Vagina (tissue), 2 donors: ENCODE measurements at places on chromosomes 1 and 21. TPM values are rescaled to one million over a fixed set of nuclear protein-coding genes. Genes with fewer than 3 reads are reported as not detected.

- no peaks in the 10 kb centered on the region for H3K27me3 ChIP-seq
- peaks cover 27% of the 10 kb centered on the region for H3K4me1 ChIP-seq
- H3K4me3 ChIP-seq, result no peak overlapping the region
- peaks cover 4% of the 10 kb centered on the region for H3K36me3 ChIP-seq
- DNase-seq, result no peak
Measured at GRCh38 chr1:179083533-179083932, 1.7 kb downstream of the TOR3A start.

- peaks cover 19% of the 10 kb centered on the region for H3K4me1 ChIP-seq
- no peaks in the 10 kb centered on the region for H3K27me3 ChIP-seq
- no peak overlapping the region for H3K4me3 ChIP-seq
- no peak overlapping the region for H3K27ac ChIP-seq
- H3K36me3 ChIP-seq, result no peaks in the 10 kb centered on the region
Measured at GRCh38 chr1:14759843-14760242, 161.4 kb downstream of the KAZN start.

GRCh38 chr1:92291372-92291999 lies 7.3 kb downstream of the GLMN start:
- H3K4me1 ChIP-seq, result no peaks in the 10 kb centered on the region
- H3K27ac ChIP-seq, result no peak overlapping the region
- no peaks in the 10 kb centered on the region for H3K27me3 ChIP-seq

GRCh38 chr1:186960861-186961260 lies 132.1 kb downstream of the PLA2G4A start:
- no peaks in the 10 kb centered on the region for H3K4me1 ChIP-seq
- H3K36me3 ChIP-seq, result no peaks in the 10 kb centered on the region
- H3K27ac ChIP-seq, result no peak overlapping the region
- H3K27me3 ChIP-seq, result no peaks in the 10 kb centered on the region
- H3K4me3 ChIP-seq, result no peak overlapping the region

The RAB29 gene
- total RNA-seq, result 7.9 TPM

The CYP4A22 gene
- total RNA-seq, result not detected
